CD4-positive, alpha-beta T cell (primary cell): ENCODE measurements at places on chromosomes 12 and 14. TPM values are rescaled to one million over a fixed set of nuclear protein-coding genes. Genes with fewer than 3 reads are reported as not detected.
A peak's percentile ranks its signal among the peaks of the same experiment; 100 is the strongest.

DNA sequence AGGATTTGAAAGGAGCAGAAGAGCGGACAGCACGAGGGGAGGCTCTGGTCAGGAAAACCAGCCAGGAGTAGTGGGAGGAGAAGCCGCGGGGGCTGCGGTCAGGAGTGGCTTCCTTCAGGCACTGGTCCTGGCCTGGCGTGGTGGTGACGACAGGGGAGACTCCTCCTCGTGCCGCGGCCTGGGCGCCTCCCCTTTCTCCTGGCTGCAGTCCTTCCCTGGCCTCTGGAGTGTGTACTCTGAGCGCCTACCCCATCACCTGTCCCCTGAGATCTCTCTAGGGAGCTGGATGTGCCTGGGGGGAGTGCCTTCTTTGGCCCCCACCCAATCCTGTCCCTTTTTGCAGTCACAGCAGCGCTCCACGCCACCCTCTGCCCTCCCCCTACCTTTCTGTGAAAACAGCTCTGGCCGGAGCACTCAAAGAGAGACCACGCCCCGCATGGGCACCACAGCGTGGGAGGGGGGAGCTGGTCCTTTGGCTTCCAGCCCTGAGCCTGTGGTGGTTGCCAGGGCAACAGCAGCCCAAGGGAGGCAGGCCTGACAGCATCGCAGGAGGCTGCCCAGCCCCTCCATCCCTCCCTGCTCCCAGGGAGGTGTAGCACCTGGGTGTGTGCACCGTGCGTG, 125.9 kb downstream of the CALM1 start:
- no peak for DNase-seq

DNA sequence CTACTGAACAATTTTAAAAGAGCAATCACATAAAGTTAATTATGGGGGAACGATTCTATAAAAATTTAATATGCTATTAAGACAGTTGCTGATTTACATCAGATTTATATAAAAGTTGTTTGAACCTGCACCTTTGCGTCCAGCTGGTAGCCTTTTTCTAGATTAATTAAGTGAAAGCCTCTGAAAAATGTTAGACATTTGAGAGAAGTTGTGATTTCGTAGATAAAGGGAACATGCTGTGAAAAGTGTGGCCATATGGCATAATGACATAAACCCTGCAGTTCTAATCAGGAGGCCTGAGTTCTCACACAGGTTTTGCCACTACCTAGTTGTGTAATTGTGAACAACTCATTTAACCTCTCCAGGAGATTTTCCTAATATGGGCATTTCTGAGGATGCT, 187.2 kb downstream of the TMTC2 start:
- DNase-seq = no peak

DNA sequence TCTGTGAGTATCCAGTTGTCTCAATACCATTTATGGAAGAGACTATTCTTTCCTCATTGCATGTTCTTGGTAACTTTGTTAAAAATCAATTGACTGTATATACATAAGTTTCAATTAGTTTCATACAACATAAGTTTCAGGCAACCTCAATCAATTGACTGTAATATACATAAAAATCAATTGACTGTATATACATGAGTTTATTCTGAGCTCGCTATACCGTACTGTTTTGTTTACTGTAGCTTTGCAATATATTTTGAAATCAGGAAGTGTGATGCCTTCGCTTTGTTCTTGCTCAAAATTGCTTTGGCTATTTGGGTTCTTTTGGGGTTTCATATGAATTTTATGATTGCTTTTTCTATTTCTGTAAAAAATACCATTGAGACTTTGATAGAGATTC, 392.0 kb downstream of the BTG1 start:
- DNase-seq = no peak

- DNase-seq = no peak
Measured at GRCh38 chr12:81998761-81999378, 239.7 kb upstream of the PPFIA2 start.

- no peak for DNase-seq
Measured at GRCh38 chr12:46577063-46577776, 204.6 kb upstream of the SLC38A2 start.

GRCh38 chr12:62722971-62723680, 211.8 kb downstream of the PPM1H start:
- no peak for DNase-seq

GRCh38 chr14:63672417-63673180, 30.9 kb upstream of the WDR89 start:
- no peak for DNase-seq

- no peak for DNase-seq
Measured at GRCh38 chr12:7068240-7068993, 7.9 kb downstream of the C1S start.

DNA sequence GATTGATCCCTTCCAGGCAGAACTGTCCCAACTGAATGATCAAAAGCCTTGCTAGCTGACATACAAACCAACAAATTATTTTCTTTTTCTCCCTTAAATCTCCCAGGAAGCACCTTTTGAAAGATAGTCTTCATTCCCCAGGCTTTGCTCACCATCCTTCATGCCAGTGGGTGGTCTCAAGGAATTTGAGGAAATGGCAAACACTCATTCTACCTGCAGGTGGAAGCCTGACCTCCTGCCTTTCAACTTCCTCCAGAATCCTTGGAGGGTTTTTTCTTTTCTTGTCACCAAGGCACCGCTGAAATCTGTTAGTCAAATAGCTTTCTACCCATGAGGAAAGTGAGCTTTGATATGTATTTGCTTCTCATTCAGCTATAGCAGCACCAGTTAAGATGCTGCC, 128.5 kb downstream of the WIF1 start:
- no peak for DNase-seq

DNA sequence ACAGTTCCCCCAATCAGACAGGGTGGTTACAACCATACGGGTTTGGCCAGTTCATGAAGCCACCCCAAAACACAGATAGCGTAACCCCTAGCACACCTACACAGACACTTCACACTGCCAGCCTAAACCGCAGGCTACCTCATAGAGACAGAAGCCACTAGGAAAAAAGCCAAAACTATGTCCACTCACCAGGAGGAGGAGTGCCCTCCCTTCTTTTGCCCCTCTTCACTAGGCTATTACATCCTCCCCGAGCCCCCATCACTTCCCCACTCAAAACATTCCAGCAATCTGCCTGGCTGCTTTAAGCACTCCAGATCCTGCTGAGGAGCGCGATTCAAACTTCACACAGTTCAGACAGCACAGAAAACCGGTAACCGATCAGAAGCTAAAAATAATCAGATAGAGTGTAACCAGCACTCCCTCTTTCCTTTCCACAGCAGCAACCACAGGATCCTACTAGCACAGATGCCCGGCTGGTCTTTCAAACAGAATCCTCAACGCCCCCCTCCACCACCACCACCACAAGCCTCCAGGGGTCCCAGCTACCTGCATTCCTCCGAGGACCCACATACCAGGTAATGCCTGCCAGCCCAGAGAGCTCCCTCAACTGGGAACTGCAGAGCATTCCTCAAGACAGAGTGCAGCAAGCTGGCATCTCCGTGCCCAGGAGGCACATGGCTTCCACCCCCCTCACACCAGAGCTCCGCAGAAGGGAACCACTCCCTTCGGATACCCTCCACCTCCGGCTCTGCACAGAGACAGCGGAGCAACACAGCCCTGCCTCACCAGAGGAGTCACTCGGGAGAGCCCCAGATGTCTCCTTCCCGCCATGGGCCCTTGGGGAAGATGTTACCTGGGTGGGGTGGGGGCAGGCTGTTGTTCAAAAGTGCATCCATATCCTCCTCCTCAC, 1.5 kb downstream of the CHD4 start:
- DNase-seq = no peak

GRCh38 chr14:103073367-103073875, 10.6 kb upstream of the LBHD2 start:
- no peak for DNase-seq

- DNase-seq = no peak
Measured at GRCh38 chr12:20144341-20144740, 224.0 kb upstream of the PDE3A start.

DNA sequence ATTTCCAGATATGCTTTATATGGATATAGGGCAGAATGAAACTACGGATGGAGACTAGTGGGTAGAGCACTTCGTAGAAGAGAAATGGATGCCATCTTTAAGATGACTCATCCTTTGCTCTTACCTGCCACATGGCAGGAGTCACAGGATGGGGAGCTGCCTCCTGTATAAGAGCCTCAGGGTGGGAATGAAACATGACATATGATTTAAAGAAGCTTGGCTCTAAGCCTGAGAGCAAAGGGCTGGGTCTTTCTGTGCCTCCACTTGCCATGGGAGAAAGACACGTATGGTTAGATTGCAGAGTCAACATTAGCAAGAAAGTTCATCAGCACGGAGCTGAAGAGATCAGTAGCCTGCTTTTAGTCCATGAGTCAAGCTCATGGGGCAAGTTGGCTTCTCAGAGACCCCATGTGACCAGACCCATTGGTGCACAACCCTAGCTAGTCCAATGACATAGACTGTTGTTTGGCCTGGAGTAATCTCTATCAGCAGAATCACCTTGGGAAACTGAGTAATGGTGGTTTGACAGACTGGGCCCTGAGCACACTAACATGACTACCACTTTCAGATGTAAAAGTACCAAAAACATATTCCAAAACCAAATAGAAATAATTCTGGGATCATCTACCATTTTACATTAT, 38.1 kb upstream of the IL22 start:
- DNase-seq = no peak

- DNase-seq = peak; percentile 75
Measured at GRCh38 chr14:106268013-106268727, 741.8 kb downstream of the TMEM121 start.

DNA sequence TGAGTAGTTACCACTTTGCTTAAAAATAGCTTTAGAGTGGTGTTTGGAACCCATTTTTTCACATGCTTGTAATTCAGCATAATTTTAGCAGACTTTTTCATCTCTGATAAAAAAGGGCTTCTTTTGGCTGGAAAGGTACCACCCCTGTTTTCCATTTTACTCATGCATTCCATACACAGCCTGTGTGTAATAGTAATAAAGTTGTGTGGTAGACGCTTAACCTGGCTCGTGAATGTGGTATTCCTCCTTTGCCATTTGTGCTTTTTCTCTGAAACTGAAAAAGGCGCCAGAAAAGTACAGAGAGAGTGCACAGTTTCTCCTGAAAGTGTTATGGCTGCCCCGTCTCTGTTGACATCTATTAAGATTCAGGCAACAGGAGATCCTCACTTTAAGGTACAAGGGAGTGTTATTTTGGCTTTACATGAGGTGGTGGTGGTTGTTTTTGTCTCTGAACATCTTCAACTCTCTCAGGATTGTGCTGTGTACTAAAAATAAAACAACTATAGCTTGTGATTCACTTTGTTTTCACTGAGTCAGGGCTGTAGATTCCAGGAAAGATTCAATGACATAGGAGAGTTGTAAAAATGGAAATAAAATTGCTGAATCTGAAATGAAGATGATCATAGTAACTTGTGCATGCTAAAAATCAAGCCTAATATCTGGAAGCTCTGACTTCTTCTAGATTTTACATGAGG, 45.6 kb upstream of the MIS18BP1 start:
- DNase-seq = no peak

DNA sequence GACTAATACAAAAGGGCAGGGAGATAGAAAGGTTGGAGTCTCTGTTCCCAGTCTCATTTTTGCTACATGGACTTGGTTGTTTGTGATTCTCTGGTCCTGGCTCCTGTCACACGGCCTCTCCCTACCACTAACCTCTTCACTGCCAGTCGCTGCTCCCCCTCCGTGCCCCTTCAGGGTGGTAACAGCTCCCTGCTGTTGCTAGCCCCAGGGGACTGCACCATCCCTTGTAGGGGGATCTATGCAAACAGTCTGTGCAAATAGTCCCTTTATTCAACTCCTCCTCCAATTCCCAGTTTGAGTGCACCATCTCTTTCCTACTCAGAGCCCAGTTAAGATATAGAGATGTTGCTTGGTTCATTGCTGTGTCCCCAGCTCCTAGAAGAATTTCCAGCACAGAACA, 51.1 kb downstream of the CCDC60 start:
- no peak for DNase-seq

GRCh38 chr14:73176685-73177084, 40.4 kb downstream of the PSEN1 start:
- DNase-seq = no peak

- DNase-seq = no peak
Measured at GRCh38 chr12:95546491-95546813, 4.8 kb downstream of the USP44 start.

- DNase-seq = peak; percentile 42
Measured at GRCh38 chr14:91398707-91399106, 18.9 kb downstream of the CCDC88C start.

DNA sequence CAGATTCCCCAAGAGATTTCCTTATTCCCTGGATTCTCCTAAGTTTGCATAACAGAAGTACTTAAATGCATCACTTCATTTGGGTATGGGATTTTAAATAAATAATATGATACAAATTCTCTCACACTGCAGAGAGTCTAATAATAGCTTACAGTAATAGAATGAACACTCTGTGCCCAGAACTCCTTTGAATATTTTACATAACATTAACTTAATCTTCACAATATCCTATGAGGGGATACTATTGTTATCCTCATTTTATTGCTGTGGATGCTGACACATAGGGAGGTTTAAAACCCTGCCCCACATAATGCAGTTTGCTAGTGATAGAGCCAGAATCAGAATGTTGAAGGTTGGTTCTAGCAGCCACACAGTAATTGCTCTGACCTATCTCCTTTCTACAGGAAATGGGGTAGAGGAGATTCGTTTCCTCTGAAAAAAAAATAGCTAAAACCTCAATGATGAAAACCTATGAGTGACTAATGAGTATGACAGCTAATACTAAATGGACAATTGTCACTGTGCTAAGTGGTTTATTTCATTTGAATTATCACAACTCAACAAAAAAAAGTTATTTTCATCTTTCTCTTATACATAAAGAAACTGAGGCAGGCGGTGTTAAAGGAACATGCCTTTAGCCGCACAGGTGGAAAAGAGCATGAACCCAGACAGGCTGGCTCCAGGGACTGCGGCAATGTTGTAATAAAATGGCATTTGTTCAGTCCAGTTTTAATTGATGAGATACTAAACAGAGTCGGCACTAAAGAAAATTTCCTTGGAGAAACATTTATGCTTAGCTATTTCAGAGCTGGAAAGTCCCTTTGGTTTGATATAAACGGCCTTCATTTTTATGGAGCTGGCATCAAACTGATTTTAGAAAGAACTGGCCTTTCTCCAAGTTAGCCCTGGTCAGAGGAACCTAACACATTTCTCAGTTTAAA, 880.9 kb downstream of the NRXN3 start:
- DNase-seq = no peak

DNA sequence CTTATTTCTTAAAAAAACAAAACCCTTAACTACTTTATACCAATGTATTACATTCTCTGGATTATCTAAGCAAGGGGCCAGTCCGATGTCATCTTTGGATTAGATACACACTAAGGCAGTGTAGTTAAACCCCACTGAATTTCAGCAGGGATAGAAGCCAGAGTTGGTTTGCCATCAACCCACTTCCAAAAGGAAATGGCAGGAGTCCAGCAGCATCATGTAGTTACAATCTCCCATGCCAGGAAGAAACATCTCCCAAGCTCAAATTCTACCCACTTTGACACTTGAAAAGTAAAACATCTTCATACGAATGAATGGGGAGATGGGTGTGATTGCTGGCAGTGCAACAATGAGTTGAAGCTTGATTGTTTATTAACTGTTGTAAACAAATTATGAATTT, 203.5 kb upstream of the PLXNC1 start:
- no peak for DNase-seq

Gene BIN2
- 127 TPM for total RNA-seq

Gene CMA1
- not detected for total RNA-seq

Gene RHNO1
- 31.3 TPM for total RNA-seq

Gene SERPINA10
- not detected for total RNA-seq

Gene TTC9
- total RNA-seq = 7.0 TPM

Gene TMCC3
- 1.3 TPM for total RNA-seq

Gene KLHDC1
- 11.8 TPM for total RNA-seq

Gene NOPCHAP1
- 10.1 TPM for total RNA-seq

Gene FAM90A1
- total RNA-seq = 0.30 TPM

Gene BBOF1
- 1.8 TPM for total RNA-seq

Gene YBX3
- 37.4 TPM for total RNA-seq

Gene OR6C74
- not detected for total RNA-seq

Gene MEG3
- not detected for total RNA-seq

Gene TAS2R7
- not detected for total RNA-seq
